ENCODE measurements at places on chromosomes 6 and 20.

DNA sequence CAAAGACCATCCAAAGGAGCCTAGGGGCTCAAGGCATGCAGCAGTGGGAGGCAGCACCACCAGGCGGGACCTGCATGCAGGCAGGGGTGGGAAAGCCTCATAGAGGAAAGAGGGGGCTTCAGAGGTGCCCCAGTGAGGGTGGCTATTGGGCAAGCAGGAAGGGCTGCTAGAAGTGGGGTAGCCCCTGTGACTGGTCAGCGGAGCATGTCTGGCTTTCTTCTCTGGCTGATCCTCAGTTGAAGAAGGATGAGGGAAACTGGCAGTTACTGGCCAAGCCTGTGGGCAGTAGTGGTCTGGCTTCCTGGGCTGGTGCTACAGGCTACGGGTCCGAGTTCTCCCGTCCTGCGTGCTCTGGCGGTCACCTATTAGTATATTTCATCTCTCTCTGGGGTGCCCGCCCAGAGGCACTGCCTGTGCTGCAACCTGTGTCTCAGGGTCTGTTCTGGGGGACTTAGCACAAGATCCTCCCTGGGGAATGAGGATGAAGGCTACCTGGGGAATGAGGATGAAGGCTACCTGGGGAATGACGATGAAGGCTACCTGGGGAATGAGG is 35.9 kb upstream of the CST7 start:
- DNase-seq: no peak

DNA sequence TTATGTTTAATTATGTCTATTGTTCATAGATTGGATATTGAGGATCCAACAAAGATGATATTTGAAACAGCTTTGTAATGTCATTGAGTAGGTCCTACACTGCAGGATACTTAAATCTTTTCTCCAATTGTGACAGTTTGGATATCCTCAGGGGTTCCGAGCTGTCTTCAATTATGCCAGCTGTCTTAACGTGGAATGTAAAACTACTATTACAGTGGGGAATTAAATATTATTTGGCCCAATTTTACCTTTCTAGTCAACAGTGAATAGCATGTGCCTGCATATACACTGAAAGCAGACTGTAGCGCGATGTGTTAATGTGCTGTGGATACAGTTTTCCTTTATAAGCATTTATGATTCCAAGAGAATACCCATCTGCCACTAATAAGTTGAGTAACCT is 156.9 kb downstream of the GRIK2 start:
- DNase-seq: no peak

DNA sequence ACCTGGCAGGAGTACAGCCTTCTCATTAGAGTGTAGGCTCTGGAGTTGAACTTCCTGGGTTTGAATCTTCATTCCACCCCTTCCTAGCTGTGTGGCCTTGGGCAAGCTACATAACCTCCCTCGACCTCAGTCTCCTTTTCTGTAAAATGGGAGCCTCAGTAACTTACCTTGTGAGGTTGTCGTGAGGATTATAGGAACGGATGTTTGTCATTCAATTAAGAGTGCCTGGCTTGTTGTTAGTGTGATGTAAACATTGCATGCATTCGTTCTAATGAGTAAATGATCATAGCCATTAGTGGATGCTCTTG is 45.2 kb downstream of the TOX2 start:
- DNase-seq: no peak

DNA sequence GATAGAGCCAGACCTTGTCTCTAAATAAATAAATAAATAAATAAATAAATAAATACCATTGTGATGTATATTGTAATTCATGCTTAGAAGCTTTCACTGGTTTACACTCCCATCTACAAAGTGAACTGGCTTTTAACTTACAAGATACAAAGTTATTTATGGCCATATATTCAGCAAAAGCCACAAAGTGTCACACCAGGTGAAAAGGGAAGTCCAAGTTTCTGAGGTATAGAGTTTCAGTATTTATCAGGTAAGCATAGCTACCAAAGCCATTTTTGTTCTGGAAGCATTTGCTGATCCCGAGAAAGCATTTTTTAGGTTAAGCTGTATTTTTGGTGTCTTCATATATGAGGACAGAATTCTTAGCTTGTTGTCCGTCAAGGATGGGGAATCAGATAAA is 22.1 kb upstream of the PKIG start:
- no peak for DNase-seq

DNA sequence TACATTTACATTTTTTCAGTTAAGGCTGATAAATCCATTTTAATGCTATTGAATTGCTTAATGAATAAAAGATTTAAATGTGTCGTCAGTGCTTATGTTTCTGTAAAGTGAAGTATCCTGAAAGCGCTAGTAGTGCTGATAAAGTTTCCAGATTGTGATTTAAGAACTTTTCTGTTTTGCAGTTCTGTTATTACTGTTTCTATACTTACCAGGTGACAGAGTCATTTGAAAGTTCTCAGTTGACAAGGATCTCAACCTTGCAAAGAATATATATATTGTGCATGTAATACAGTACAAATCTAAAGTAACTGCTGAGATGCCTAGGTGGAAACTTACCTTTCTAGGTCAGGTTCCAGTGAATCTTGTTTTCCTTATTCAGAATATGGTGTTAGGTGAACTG is 201.8 kb downstream of the ARID1B start:
- no peak for DNase-seq

All from CD4-positive, alpha-beta T cell treated with Interleukin-21 for 1 hour (primary cell).